Neural crest cell (in vitro differentiated cells): ENCODE measurements at places on chromosomes 3 and 15. TPM values are rescaled to one million over a fixed set of nuclear protein-coding genes. Genes with fewer than 3 reads are reported as not detected.

TGM4 gene
- total RNA-seq, result not detected in 2 replicates

TRIP4 gene
- total RNA-seq, result 19.4 and 20.8 TPM in 2 replicates

ROBO1 gene
- total RNA-seq, result 83.5 and 88.7 TPM in 2 replicates

ITIH1 gene
- not detected in 2 replicates for total RNA-seq

CNTN3 gene
- 0.50 and 0.61 TPM in 2 replicates for total RNA-seq

DNA sequence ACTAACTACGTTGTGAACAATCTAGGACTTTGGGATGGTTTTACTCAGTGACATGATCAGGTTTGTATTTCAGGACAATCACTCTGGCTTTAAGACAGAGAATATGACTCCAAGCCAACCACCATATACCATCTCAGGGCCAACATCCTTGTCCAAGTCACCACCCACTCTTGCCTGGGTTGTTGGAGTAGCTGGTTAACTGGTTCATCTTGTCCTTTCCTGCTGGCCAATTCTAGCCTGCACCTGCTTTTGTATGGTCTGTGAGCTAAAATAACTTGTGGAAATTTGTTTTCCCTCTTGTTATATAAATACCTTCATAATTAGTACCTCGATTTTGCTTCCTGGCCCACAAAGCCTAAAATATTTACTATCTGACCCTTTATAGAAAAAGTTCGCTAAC lies 306.8 kb upstream of the STT3B start:
- no peak for DNase-seq

GRCh38 chr15:82111918-82112317 lies 66.1 kb upstream of the MEX3B start:
- DNase-seq, result no peak

- DNase-seq, result no peak
Measured at GRCh38 chr3:128317698-128318231, 148.9 kb downstream of the DNAJB8 start.

DNA sequence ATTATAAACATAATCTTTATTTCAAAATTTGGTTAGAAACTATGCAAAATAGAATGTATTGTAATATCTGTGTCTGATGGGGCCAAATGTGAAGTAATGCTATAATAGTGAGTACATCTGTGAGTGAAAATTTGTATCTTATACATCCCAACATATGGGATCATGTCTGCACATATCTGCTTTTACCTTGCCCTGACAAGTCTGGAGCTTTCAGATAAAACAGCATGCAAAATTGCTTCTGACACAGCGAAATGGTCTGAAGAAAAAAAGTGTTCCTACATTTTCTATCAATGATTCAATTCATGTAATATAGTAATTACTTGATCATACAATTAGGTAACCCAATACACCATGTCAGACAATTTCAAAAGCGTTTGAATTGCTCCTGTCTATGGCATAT lies 58.1 kb upstream of the P3H2 start:
- DNase-seq, result no peak

- DNase-seq, result no peak
Measured at GRCh38 chr3:140699516-140700231, 21.8 kb downstream of the TRIM42 start.

DNA sequence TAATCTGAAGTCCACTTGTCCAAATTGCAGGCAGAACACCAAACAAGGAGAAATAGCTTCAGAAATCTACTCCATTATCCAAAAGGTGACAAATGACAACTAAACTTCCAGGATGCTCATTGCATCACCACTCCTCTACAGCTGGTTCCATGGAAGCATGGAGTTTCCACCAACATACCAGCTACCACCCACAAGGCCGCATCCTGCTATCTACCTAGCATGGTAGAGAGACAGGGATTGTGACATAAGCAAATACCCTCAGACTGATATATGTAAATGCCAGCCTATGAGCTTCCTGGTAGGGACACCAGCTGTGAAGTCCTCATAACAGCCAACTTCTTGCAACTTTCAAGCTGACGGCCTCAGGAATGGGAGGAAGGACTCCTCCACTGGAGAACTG lies at the start of gene TRIM42:
TRIM42 (plus strand) TSS at position 301 of the 400 bp plus-strand sequence. CDS start 166 bp downstream, outside the sequence.
- no peak for DNase-seq

DNA sequence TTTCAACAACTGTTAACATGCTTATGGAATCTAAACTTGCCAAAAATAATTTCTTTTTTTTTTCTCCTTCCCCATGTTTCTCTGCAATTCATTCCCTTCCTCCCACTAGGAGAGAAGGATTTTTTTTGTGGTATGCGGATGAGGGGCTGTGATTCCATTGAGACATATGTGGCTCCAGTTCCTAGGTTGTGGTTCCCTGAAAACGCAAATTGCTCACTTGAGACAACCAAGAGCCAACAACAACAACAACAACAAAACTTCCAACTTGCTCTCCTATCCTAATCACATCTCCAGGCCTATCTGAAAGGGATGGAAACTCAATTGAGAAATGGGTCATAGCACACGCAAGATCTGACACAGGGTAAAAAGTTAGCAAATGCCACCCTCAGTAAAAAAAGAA lies 406.5 kb upstream of the TGFBR2 start:
- DNase-seq, result no peak
